Activated naive CD8-positive, alpha-beta T cell treated with anti-CD3 and anti-CD28 coated beads for 36 hours (primary cell): ENCODE measurements at places on chromosomes 2 and 18. TPM values are rescaled to one million over a fixed set of nuclear protein-coding genes. Genes with fewer than 3 reads are reported as not detected.

The NTSR2 gene
- total RNA-seq: not detected

The IL36A gene
- total RNA-seq: not detected

The CRYGD gene
- not detected for total RNA-seq

The CNGA3 gene
- not detected for total RNA-seq

The GNLY gene
- 1.5 TPM for total RNA-seq

The FAM110C gene
- total RNA-seq: 0.16 TPM

The CHST9 gene
- not detected for total RNA-seq

The IL36B gene
- total RNA-seq: not detected

The REG1B gene
- not detected for total RNA-seq

The HJURP gene
- total RNA-seq: 78.1 TPM

The SH3BP4 gene
- total RNA-seq: 0.18 TPM

The EGR4 gene
- total RNA-seq: 0.41 TPM

The ALKAL2 gene
- not detected for total RNA-seq

The ASXL3 gene
- total RNA-seq: not detected

The NEB gene
- 0.06 TPM for total RNA-seq

The TEX44 gene
- not detected for total RNA-seq
